Stimulated activated CD4-positive, alpha-beta T cell treated with anti-CD3 and anti-CD28 coated beads, Interleukin-12 subunit alpha, Interleukin-12 subunit beta, amount 100 ng/mL, for 48 hours (primary cell): ENCODE measurements at places on chromosomes 3 and 15.

DNA sequence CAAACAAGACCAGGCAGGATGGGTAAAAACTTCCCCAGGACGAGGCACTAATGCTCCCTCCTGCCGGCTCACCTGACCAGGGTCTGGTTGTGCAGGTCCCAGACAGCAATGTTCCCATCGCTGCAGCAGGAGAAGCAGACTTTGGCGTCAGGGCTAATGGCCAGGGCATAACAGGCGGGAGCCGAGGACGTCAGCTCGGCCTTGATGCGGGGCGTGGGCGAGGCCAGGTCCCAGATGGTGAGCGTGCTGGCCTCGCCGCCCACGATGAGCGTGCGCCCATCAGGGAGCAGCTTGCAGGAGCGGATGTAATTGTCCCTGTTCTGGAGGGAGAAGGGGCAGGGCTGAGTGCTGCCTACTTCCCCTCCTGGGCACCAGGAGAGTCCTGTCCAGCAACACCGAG is 43.4 kb downstream of the TLE3 start:
- DNase-seq = no peak

DNA sequence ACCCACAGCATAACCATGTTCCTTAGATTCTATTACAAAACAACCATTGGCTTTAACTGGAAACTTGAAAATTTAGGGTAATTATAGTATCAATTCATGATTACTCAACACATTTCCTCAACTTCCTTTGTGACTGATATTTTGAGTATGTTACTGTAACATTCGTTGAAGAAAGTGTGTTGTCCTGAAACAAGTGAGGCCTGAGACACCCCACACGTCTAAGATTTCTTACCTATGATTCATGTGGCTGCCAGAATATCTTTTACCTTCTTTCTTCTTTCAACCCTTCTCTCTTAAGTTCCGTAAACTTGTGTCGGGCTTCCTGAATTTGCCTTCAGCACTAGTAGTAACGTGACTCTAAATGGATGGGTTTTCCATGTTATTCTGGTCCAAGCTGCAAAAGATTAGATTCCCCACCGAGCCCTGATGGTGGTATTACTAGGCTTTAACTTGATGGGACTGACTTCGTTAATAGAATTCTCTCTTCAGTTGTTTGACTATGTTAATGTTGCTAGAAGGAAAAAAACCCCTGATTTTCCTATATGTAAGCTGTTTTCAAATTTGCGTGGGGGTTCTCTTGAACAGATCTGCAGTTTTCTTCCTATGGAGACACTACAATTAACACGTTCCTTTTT is 296.0 kb upstream of the ICE2 start:
- no peak for DNase-seq

GRCh38 chr3:52856666-52857065 is 21.8 kb upstream of the MUSTN1 start:
- no peak for DNase-seq

DNA sequence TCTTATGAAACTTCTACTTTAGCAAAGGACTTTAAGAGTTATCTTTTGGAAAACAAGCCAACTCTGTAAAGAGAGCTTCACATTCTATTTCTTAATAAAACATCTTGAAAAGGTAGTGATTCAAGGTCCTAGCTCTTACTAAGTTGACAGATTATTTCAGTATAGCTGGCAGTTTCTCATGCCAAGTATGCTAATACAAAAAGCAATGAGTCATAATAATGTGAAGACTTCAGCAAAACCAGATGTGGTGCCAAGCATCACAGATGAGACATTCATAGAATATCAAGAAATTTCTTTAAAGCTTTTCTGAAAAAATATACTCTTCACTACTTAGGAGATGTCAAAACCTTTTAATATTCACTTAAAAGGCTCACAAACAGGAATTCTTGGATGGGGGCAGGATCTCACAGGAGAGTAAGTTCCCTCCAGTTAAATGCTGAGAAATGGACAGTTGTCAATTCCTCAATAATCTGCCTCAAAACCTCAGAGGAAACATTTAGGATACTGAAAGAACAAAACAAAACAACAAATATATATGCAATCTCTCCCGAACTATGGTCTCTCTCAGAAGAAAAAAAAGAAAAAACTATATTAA is 45.6 kb downstream of the DCBLD2 start:
- no peak for DNase-seq

- no peak for DNase-seq
Measured at GRCh38 chr3:65960087-65960486, 78.6 kb downstream of the MAGI1 start.

DNA sequence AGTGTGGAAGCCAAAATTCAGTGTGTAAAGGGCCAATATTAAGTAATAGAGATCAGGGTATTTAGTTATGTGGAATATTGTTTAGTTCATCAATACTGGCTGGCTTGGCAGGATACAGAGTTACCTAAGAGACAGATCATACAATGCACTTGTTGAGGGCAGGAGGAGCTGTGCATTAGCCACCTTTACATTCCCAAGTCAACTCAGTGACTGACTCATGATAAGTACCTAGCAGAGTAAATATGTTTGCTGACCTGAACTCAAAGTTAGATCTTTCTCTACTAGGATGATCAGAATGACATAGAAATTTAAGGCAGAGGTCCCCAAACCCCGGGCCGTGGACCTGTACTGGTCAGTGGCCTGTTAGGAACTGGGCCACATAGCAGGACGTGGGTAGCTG is 3.5 kb upstream of the ABHD17C start:
- no peak for DNase-seq
